ENCODE measurements at places on chromosomes 6 and 20. TPM values are rescaled to one million over a fixed set of nuclear protein-coding genes. Genes with fewer than 3 reads are reported as not detected.

The KCNG1 gene
- 1.5 TPM for polyA plus RNA-seq

- DNase-seq, result no peak
Observed at GRCh38 chr6:118683881-118684872, 32.8 kb upstream of the CEP85L start.

GRCh38 chr6:118903138-118903537 is 9.2 kb downstream of the ASF1A start:
- no peak for DNase-seq

DNA sequence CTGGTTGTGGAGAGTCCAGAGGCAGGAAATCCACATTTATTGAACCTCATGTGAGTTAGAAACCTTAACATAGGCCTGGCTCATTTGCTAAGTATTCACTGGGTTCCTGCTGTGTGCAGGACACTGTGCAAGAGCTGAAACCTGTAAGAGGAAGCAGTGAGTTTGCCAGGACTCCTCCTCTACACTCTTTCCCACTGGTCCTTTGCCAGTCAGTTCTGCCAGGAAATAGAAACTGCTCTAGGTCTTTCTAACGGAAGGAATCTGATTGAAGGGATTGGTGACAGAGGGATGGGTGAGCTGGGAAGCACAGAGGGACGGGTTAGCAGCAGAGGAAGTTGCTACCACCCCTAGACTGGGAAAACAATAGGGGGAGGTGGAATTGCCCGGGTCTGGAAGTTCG is 234.2 kb upstream of the ECI2 start:
- no peak for DNase-seq

DNA sequence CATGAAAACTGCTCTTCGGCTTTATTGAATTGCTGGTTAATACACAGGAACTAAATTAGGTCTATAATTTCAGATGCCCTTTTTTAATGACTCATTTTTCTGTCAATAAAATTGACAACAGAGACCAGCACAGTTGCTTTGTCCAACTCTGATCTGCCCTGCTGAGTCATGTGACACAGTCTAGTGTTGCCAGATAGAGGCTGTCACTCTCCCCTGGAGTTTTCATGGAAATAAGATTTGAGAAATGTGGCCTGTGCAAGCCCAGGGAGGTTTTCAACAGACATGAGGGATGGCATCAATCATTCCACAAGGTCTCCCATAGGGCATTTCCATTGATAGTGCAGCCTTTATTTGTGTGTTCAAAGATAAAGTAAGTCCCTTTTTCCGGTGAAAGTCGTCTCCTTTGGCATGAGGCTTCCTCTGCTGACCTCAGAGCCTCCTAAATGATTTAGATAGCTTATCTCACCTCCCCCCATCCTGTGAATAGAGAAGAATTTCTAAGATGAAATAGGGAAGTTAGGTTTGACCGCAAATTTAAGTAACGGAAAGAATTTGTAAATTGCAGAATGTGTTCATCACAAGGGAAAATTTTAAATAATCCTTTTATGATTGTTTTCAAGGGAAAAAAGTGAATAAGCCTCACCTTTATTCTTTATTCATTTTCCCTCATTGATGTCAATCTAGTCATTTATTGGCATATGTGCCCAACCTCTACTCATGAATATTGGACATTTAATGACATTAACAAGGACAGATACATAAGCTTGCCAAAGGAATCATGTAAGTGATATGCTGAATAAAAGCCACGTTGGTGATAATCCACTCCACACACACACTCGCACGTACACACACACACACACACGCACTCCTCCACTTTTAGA is 277.7 kb downstream of the ADGB start:
- peak; percentile 79 for DNase-seq
